DMS 273 treated with DMSO at 0.1 percent for 48 hours (cell line): ENCODE measurements at places on chromosomes 2 and 18.
A peak's percentile ranks its signal among the peaks of the same experiment; 100 is the strongest.

GRCh38 chr2:11677136-11678055, 7.4 kb upstream of the NTSR2 start:
- no peak for DNase-seq

- DNase-seq, result no peak
These were observed 91.9 kb upstream of the ANKRD30BL start for GRCh38 chr2:132253496-132254305.

- DNase-seq, result no peak
These were observed 256.0 kb downstream of the BCL11A start for GRCh38 chr2:60297296-60298005.

GRCh38 chr2:26979741-26980140, 9.3 kb downstream of the MAPRE3 start:
- no peak for DNase-seq

DNA sequence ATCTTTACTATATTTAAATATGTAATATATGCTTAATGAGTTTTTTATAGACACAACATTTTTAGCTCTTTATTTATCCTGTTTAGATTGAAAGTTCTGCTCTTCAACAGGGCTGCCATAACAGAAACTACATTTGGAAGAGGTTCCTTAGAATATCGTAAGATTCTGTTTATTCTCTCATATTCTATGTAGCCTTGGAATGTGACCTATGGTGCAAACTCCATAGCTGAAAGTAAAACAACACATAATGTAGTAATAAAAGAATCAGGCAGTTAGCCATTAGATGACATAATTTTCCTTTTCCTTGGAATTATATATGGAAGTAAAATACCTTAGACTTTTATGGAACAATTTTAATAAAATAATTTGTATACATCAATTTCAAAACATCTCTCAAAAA, 91.3 kb downstream of the ZNF804A start:
- no peak for DNase-seq

- no peak for DNase-seq
These were observed 79.6 kb downstream of the USP40 start for GRCh38 chr2:233486778-233487552.

- no peak for DNase-seq
These were observed 2.2 kb downstream of the NEDD4L start for GRCh38 chr18:58046093-58046793.

GRCh38 chr2:238853721-238854120, 5.8 kb downstream of the TWIST2 start:
- DNase-seq, result no peak

DNA sequence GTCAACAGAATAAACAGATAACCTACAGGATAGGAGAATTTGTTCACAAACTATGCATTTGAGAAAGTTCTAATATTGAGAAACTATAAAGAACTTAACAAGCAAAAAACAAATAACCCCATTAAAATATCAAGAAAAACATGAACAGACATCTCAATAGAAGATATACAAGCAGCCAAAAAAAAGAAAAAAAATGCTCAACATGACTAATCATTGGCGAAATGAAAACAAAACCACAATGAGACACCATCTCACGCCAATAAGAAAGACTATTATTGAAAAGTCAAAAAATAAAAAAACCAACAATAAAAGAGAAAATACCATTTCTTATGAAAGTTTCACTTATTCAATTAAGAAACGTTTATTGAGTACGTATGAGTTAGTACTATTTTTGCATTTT, 800.5 kb downstream of the CBLN2 start:
- DNase-seq, result no peak

GRCh38 chr2:157261199-157261782, 3.8 kb downstream of the GALNT5 start:
- peak; percentile 70 for DNase-seq

- DNase-seq, result no peak
These were observed 253.6 kb downstream of the PRKCE start for GRCh38 chr2:45904946-45905631.

GRCh38 chr2:138470941-138471340, 30.6 kb upstream of the SPOPL start:
- DNase-seq, result no peak

DNA sequence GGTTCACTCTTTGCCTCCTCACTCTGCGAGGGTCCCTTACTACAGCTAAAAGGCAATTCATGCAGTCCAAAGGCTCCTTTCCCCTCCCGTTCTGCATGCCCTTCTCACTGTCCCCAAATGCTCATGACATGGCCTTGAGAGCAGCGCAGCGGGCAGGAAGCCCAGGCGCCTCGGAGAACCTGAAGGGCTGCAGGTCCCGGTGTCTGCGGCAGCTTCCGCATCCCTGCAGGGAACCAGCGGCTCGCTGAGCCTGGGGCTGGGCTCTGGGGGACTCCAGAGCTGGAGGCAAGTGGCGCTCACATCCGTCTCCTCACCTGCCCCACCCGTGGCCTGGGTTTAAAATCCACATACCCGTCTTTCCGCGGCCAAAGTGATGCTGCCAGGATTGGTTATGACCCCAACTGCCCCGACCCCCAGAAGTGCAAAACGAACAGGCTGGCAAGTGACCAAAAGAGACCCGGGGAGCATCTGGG, 462 bp upstream of the CIDEA start:
- DNase-seq, result no peak

DNA sequence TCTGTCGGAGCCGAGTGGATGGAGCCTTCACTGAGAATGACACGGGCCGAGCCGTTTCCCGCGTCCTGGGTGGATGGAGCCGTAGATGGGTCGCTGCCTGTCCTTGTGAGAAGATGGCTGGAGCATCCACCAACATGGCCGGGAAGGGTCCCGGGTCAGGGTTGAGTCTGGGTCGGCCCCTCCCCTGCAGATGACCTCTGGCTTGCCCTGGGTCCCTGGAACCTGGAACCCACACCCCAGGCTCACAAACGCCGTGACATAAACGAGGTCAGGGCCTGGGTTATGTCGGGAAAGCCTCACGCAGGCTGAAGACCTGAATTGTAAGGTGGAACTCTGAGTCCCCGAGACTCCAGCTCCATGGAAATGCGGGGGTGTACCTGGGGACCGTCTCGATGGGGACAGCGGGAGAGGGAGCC, 94.9 kb downstream of the NFATC1 start:
- DNase-seq, result no peak

DNA sequence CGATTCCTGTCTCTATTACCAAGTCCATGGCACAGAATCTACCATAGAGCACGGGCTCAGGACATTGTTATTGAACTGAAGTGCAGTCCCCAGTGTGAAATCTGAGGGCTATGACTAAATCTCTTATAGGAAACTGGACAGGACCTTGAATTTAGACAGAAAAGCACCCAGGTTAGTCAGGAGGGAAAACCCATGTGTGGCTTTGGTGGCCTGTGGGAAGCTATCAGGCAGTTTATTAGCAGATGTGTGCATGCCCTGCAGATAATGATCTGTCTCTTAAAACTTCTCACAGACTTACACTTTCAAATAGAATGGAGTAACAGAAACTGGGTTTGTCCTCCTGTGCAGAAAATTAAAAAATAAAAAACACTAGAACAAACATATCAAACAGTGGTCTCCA, 610.0 kb upstream of the RAB6C start:
- DNase-seq, result no peak

DNA sequence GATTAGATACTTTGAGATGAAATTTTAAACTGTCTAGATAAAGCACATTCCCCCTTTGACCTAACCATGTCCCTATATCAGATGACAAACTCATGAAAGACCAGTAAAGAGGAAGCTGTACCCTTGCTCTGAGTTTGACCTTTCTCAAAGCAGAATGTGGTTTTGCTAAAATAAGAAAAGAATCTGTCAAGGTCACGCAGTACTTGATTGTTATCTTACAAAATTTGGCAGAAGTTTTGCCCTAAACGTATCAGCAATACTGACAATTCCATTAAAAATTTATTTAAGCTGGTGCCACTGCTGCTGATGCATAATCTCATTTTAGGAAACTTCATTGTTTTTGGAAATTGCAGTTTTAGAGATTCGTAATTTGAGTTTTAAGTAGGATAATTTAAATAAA, 31.2 kb upstream of the GALM start:
- no peak for DNase-seq

GRCh38 chr18:8988260-8988871, 114.1 kb upstream of the NDUFV2 start:
- DNase-seq, result peak; percentile 25

DNA sequence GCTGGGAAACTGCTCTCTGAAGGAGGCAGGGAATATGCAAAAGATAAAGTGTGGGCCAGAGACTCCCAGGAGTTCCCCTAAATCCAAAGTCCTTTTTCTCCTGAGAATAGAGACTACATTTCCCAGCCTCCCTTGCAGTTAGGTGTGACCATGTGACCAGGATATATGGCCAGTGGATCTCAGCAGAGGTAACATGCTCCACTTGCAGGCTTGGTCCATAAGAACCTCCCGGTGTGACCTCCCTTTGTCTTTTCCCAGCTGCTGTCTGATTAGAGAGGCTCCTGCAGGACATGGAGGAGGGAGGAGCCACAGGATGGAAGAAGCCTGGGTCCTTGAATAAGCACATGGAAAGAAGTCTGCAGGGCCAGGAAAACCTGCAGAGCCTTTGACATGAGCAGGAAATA, 76.2 kb downstream of the TGFA start:
- DNase-seq, result no peak

- no peak for DNase-seq
These were observed 31.7 kb upstream of the CERS6 start for GRCh38 chr2:168424112-168424951.

DNA sequence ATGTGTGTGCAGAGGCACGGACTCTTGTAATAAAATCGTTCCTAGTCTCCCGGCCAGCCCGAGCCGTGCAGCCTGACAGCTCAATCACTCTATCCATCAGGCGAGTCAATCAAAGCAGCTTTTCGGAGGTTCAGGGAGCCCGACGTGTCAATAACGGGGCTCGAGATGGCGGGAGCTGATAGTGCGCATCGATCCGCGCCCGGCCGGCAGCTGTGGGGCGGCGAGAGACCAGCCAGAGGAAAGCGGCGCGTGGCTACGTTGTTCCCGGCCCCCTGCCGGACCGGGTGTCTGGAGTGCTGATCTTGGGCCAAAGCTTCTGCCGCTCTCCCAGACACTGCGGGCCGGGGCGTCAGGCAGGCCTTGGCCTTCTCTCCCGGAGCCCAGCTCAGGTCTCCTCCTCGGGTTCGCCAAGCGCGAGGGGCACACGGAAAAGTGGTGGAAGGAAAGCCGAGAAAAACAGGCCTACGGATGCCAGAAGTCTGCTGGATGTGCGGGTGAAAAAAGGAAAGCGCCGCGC, 2.4 kb downstream of the EN1 start:
- no peak for DNase-seq

DNA sequence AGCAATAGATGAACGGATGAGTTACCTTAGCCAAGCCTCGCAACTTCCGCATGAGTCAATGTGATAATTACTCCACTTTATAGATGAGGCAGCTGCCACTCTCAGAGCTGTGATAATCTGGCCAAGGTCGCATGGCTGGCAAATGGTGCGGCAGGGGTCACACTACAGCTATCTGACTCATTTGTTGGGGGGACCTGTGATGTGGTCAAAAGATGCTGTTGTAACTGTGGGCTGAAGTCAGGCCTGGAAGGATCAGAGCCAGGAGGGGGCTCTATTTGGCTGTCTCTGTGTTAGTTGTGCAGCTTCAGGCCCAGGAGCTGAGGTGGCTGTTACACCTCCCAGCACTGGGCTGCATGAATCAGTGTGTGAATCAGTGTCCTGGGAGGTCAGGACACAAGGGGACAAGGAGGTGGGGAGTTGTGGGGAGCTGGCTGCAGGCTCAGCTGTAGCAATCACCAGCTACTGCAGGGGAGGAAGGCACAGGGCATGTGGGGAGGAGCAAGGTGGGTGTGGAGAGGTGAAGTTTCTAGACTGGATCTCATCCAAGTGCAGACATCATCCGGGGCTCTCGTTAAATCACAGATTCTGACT, 33.1 kb downstream of the NGEF start:
- DNase-seq, result peak; percentile 1

DNA sequence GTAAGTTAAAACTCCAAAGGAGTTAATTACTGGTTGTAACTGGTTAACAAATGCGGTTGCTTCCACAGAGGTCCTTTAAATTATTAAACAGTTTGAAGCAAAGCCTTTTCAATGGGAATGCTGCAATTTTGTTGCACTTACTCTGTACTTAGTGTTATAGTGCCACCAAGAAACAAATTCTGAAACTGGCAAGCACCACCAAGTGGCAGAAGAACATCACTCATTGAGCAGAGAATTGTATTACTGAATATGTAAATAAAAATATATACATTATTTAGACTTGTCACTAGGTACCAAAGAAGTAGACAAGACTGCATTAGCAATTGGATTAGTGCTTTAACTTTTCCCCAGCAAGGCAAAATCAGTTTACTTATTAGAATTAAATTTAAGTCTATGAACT, 2.6 kb upstream of the TMEFF2 start:
- DNase-seq, result no peak

DNA sequence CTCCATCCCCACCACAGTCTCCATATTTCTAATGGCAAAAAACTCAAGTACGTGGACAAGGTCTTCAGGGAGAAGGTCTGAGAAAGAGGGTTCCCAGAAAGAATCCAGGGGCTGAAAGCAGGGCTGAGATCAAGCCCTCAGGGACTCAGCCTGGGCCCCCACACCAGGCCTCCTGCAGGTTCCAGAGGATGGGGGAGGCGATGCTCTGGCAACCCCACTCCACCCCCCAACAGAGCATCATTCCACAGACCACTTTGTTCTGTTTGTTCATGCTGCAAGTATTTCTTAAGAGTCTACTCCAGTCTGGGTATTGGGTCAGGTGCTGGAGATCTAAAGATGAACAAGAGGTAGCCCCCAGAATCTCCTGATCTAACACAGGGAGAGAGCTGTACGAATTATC, 32.2 kb downstream of the ZBTB7C start:
- DNase-seq, result no peak
